Peyer's patch (tissue), 4 donors: ENCODE measurements at places on chromosomes 7 and 10. TPM values are rescaled to one million over a fixed set of nuclear protein-coding genes. Genes with fewer than 3 reads are reported as not detected.
A peak's percentile ranks its signal among the peaks of the same experiment; 100 is the strongest.

The EXOC4 gene
- 129 TPM for total RNA-seq

The MTERF1 gene
- total RNA-seq: 6.8 TPM

The FAM24B gene
- 6.0 TPM for total RNA-seq

The OPALIN gene
- not detected for total RNA-seq

The WNT8B gene
- not detected for total RNA-seq

The MMD2 gene
- not detected for total RNA-seq

The SAP25 gene
- total RNA-seq: 18.2 TPM

DNA sequence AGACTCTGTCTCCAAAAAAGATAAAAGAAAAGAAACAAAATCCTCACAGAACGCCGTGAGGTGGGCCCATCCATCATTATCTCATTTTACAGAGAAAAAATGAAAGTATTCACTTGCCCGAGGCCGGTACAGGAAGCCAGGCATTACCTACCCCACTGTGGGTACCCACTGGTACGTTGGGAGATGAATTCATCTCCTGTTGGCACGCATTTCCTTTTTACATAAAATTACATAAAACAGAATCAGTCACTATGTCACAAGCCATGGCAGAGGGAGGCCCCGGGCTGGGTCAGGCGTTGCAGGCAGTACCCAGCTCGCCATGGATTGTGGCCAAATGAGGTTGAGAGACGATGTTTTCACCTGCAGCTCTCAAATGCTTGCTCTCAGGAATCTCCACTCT, 38.6 kb upstream of the TNRC18 start:
- no peak for DNase-seq

GRCh38 chr7:5231811-5232484, 41.9 kb downstream of the WIPI2 start:
- DNase-seq: no peak

- no peak for DNase-seq
Measured at GRCh38 chr7:39073432-39073831, 95.7 kb downstream of the POU6F2 start.

GRCh38 chr7:47764746-47765145, 182.8 kb upstream of the TNS3 start:
- DNase-seq: no peak

DNA sequence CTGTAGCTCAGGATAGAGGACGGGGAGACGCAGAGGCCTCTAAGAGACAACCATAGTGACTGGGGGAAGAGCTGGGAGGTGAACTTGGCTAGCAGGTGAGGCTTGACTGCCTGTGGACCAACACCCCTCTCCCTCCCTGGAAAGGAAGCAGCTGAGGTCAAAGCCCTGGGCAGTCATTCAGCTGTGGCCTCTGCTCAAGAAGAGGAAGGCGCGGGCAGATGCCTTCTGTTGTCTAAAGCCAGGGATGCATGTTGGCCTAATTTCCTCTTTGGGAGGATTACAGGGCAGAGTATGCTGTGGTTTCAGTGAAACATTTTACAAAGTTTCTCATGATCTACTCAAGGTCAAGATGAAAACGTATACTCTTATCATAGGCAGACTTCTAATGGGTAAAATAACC, 327.1 kb downstream of the PRPF18 start:
- no peak for DNase-seq

DNA sequence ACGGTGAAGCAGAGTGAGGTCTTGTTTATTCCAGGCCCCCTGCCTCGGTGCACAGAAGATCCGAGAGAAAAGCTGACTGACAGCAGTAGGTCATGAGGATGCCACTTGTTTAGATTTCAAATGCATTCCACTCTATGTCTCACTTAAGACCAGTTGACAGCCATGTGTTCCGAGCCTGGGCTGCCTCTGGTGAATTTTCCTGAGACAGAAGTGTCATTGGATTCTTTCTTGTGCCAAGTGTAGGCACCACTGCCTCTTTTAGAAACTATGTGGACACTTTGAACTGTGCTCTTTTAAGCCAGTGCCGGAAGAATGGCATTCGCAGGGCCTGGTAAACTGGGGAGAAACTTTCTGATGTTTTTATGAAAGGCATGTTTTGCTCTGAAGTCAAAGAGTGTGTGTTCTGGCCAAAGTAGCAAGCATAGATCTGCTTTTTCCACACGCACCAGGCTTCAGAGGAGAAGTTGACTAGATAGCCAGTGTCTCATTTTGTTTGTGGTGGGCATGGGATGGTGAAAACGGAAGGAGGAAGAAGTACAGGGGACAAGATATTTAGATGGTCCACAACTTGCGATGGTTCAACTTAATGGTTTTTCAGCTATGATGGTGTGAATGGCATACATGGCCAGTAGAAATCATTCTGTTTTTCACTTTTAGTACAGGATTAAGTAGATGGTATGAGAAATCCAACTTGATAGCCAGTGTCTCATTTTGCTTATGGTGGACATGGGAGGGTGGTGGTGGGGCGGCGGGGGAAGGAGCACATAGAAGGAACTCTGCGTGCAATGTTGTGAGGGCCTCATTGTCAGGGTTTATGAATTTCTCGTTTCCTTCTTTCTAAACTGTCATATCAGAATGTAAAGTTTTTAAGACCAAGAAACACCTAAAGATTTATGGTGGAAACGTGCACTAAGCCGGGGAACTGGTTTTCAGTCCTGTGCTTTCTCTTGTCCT, 41.5 kb downstream of the CYP17A1 start:
- DNase-seq: no peak

GRCh38 chr10:124323111-124323725, 95.5 kb downstream of the OAT start:
- DNase-seq: no peak

- DNase-seq: peak; percentile 43
Measured at GRCh38 chr10:131832056-131832685, 68.6 kb upstream of the PPP2R2D start.

DNA sequence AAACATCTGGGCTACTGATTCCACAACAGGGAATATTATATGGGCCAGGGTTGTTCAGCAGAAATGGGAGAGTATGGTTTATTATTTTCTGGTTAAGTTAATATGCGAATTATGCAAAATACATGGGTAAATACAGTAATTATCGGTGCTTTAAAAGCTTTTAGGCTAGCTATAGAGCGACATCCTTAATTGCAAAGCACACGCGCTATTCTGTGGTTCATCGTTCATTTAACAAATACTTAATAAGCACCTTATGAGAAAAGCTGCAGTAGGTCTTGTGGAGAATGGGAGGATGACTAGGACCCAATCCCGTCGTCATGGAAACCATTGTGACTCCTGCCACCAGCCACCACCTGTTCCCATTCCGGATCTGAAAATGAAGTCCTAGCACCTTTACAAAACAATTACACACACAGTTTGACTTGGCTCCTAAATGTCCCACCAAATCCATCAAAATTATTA, 623 bp upstream of the CEP41 start:
- no peak for DNase-seq

DNA sequence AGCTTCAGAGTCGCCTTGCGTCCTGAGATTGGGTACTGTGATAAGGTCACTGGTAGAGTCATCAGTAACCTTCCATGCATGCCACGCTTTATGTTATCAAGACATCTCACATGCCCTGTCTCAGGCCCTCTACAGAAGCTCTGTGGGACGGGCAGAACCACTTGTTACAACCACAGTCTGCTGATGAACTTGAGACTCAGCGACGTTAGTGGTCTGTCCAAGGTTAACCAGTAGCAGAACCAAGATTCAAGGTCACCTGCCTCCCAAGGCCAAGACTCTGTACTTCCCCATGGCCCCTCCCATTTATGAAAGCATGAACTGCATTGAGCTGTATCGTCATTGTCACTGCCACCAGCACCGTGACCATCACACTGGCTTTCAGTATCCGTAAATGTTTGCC, 15.0 kb downstream of the IQCE start:
- DNase-seq: no peak

GRCh38 chr7:135238112-135238744, 4.6 kb downstream of the STRA8 start:
- no peak for DNase-seq
